Thoracic aorta (tissue), 2 donors: ENCODE measurements at places on chromosomes 13 and 19. TPM values are rescaled to one million over a fixed set of nuclear protein-coding genes. Genes with fewer than 3 reads are reported as not detected.
A peak's percentile ranks its signal among the peaks of the same experiment; 100 is the strongest.

DNA sequence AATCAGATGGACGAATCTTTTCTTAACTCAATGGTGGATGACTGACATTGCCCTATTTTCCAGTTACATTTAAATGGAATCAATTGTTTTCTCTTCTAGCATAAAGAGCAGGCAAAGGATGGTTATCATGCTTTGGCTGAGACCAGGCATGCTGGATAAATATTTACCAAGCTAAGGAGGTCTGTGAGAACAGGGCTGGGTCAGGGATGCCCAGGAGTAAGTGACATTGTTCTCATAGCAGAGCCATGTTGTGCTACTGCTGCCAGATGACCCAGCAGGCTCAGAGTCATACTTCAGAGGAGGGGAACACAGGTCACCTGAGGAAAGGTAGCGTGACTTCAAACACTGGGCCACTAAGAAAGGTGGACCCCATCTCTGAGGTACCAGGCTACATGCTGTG is 116.0 kb upstream of the RNF113B start:
- H3K4me1 ChIP-seq, result no peaks in the 10 kb centered on the region
- H3K36me3 ChIP-seq, result no peaks in the 10 kb centered on the region
- no peaks in the 10 kb centered on the region for H3K27me3 ChIP-seq
- H3K27ac ChIP-seq, result no peak overlapping the region
- no peak for DNase-seq

- H3K4me1 ChIP-seq, result peaks cover 24% of the 10 kb centered on the region
- no peaks in the 10 kb centered on the region for H3K36me3 ChIP-seq
- DNase-seq, result no peak
- H3K27ac ChIP-seq, result peak overlapping the region; percentile 44
- no peaks in the 10 kb centered on the region for H3K27me3 ChIP-seq
These were observed 592.5 kb downstream of the KCTD12 start for GRCh38 chr13:76293751-76294150.

Gene KLK8
- total RNA-seq, result not detected

Gene ZNF211
- total RNA-seq, result 15.7 TPM

DNA sequence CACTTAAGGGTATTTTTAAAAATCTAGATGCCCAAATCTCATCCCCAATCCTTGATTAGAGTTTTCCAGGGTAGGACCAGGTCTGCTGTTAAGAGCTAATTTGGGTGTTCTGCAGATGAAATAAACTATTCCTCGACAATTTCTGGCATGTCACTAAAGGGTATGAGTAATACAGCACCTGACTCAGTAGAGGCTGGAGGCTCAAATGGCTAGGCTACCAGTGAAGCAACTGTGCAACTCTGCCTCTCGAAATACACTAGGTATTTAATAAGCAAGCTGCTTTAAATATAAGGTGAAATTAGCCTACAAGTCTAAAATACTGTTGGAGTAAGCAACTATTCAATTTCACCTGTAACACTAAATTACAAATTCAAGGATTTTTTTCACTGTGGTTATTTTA is 1.5 kb downstream of the RNF6 start:
- no peak for DNase-seq
- H3K36me3 ChIP-seq, result peaks cover 28% of the 10 kb centered on the region

- H3K4me1 ChIP-seq, result no peaks in the 10 kb centered on the region
- no peak for DNase-seq
- no peaks in the 10 kb centered on the region for H3K36me3 ChIP-seq
- H3K27ac ChIP-seq, result no peak overlapping the region
These were observed 440.5 kb downstream of the OXGR1 start for GRCh38 chr13:96553796-96554195.

- H3K4me1 ChIP-seq, result peaks cover 36% of the 10 kb centered on the region
- H3K36me3 ChIP-seq, result no peaks in the 10 kb centered on the region
- H3K27ac ChIP-seq, result peak overlapping the region; percentile 99
- no peak overlapping the region for H3K4me3 ChIP-seq
- no peaks in the 10 kb centered on the region for H3K27me3 ChIP-seq
These were observed 13.3 kb downstream of the LSM4 start for GRCh38 chr19:18309525-18310064.

Gene NCAN
- total RNA-seq, result not detected

GRCh38 chr13:52706081-52706480 is 33.5 kb downstream of the CNMD start:
- H3K27ac ChIP-seq, result no peak overlapping the region
- DNase-seq, result no peak
- no peak overlapping the region for H3K4me3 ChIP-seq
- H3K36me3 ChIP-seq, result no peaks in the 10 kb centered on the region

Gene TMEM145
- not detected for total RNA-seq

DNA sequence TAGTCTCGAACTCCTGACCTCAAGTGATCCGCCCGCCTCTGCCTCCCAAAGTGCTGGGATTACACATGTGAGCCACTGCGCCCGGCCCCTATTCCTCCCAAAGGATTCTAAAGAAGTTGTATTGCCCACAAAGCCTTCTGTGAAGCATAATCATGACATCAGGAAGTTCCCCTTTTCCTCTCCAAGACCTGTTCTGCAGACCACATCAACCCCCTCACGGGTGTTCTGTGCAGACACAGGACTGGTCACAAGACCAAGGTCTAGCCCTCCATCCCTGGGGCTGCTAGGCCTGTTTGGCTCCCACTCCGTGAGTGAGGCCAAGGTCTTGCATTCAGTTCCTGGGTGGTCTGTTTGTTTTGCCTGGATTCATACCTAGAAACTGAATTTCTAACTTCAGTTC is 178.1 kb downstream of the FLT1 start:
- H3K27me3 ChIP-seq, result no peaks in the 10 kb centered on the region
- DNase-seq, result no peak
- H3K4me1 ChIP-seq, result no peaks in the 10 kb centered on the region
- H3K27ac ChIP-seq, result no peak overlapping the region

Gene C13orf42
- not detected for total RNA-seq

- H3K27me3 ChIP-seq, result no peaks in the 10 kb centered on the region
- no peaks in the 10 kb centered on the region for H3K4me1 ChIP-seq
- no peaks in the 10 kb centered on the region for H3K36me3 ChIP-seq
- no peak overlapping the region for H3K4me3 ChIP-seq
- DNase-seq, result no peak
- H3K27ac ChIP-seq, result no peak overlapping the region
These were observed 44.1 kb downstream of the KCTD15 start for GRCh38 chr19:33840783-33841182.

DNA sequence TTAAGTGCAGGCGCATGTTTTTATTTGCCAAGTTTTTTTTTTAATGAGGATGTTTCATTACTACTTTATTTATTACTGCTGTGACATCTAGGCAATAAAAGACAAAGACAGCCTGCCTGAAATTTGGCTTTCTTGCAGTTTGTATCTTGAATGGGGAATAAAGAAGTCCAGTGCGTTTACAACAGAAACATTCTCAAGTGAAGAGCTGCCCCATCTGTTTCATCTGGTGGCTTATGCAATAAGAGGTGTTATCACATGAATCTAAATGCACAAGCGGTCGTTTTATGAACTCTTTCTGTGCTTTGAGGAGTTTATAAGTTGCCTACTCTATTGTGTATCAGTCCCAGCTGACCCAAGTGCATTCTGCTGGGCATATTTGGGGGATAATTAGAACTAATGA is 12.6 kb upstream of the MAB21L1 start:
- no peaks in the 10 kb centered on the region for H3K36me3 ChIP-seq
- no peaks in the 10 kb centered on the region for H3K4me1 ChIP-seq
- H3K4me3 ChIP-seq, result no peak overlapping the region
- DNase-seq, result no peak
- H3K27ac ChIP-seq, result no peak overlapping the region

- H3K4me1 ChIP-seq, result peaks cover 55% of the 10 kb centered on the region
- H3K27me3 ChIP-seq, result no peaks in the 10 kb centered on the region
- H3K36me3 ChIP-seq, result peaks cover 20% of the 10 kb centered on the region
- peak overlapping the region; percentile 100 for H3K4me3 ChIP-seq
These were observed 12.6 kb upstream of the JSRP1 start for GRCh38 chr19:2268861-2269243.

- H3K27me3 ChIP-seq, result no peaks in the 10 kb centered on the region
- H3K36me3 ChIP-seq, result no peaks in the 10 kb centered on the region
- DNase-seq, result no peak
These were observed 735.0 kb downstream of the FGF9 start for GRCh38 chr13:22405891-22406290.

Gene ELSPBP1
- not detected for total RNA-seq

DNA sequence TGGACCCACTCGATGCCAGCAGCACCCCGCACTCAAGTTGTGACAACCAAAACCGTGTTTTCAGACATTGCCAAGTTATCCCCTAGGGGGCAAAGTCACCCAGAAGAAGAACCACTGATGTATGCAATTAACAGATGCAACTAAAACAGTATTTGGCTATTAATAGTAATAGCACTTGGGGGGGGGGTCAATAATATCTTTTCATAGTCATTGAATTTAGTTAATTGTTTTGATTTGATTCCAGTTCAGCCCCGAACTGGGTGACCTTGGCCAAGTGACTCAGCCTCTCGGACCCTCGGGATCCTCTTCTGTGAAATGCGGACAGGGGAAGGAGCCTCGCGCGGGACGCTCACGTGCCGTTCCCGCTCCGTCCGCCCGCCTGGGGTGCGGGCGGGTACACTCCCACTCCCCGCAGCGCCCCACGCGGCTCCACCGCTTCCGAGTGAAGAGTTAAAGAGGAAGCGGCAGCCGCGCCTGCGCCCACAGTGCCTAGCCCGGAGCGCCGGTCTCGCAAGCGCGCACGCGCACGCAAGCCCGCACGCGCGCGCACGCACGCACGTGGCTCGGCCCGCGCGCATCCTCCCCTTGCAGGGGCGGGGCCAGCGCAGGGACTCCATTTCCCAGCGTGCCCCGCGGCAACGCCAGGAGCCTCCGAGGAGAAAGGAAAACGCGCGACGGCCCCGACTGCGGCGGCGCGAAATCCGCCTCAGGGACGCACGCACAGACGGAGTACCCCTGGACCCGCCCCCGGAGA is 435 bp upstream of the DAZAP1 start:
- H3K4me1 ChIP-seq, result peaks cover 46% of the 10 kb centered on the region
- peak; percentile 87 for DNase-seq
- no peaks in the 10 kb centered on the region for H3K27me3 ChIP-seq

DNA sequence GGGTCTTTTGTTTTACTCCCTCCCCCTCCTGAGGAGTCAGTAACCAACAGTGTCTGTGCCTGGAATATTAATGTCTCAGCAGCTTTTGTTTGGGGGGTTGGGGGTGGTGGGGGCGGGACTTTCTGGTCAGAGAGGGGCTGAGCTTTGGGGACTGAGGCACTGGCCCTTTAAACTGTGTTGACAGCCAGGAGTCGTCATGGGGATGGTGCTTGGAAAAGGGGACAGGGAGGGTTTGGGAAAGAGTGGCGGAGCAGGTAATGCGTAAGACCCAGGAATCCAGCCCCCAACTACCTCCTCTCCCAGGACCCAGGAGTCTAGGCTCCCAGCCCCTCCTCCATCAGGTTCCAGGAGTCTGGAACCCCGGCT is 5.2 kb downstream of the CADM4 start:
- H3K4me1 ChIP-seq, result no peaks in the 10 kb centered on the region
- no peaks in the 10 kb centered on the region for H3K36me3 ChIP-seq
- DNase-seq, result no peak
- no peaks in the 10 kb centered on the region for H3K27me3 ChIP-seq
- no peak overlapping the region for H3K27ac ChIP-seq
- H3K4me3 ChIP-seq, result no peak overlapping the region

Gene CYP2A6
- not detected for total RNA-seq

Gene CGB2
- total RNA-seq, result not detected

DNA sequence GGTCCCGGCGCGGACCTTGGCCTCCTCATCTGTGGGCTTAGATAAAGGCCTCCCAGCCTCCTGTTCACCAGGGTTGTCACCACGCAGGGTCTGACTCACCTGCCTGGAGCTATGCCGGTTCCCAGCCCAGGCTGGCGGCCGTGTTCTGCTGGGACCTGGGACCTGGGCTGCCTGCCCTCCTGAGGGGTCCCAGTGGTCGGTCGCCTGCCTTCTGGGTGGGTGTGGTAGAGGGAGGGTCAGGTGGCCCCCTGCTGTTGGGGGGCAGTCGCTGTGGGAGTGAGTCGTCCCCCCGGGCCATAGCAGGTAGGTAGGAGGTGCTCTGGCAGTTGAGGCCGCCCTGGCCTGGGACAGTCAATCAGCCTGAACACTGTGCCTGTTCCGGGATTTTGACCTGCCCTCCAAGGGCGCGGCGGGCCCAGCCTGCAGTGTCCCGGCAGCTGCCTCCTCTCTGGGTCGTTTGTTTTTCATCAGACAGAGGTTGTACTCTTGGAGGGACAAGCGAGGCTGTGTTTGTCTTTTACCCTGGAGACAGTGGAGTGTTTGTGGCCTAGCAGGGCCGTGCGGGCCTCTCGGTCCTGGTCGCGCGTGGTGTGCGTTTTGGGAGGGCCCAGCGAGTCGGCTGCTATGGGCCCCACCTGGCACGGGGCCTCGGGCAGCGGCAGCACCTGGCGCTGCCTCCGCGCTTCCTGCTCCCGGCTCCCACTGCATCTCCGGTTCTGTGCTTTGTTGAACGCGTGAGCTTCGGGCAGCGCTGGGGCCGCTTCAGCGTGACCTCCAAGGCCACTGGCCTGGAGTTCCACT is 2.6 kb downstream of the ADAT3 start:
- H3K4me1 ChIP-seq, result peaks cover 9% of the 10 kb centered on the region
- no peak overlapping the region for H3K4me3 ChIP-seq
- H3K27ac ChIP-seq, result no peak overlapping the region
- no peaks in the 10 kb centered on the region for H3K27me3 ChIP-seq
- H3K36me3 ChIP-seq, result peaks cover 1% of the 10 kb centered on the region
- no peak for DNase-seq

Gene TRPC4
- total RNA-seq, result 7.1 TPM

- H3K36me3 ChIP-seq, result no peaks in the 10 kb centered on the region
- H3K4me1 ChIP-seq, result peaks cover 48% of the 10 kb centered on the region
- DNase-seq, result no peak
- peak overlapping the region; percentile 9 for H3K4me3 ChIP-seq
- no peaks in the 10 kb centered on the region for H3K27me3 ChIP-seq
These were observed 464.8 kb downstream of the COG6 start for GRCh38 chr13:40120288-40120687.

DNA sequence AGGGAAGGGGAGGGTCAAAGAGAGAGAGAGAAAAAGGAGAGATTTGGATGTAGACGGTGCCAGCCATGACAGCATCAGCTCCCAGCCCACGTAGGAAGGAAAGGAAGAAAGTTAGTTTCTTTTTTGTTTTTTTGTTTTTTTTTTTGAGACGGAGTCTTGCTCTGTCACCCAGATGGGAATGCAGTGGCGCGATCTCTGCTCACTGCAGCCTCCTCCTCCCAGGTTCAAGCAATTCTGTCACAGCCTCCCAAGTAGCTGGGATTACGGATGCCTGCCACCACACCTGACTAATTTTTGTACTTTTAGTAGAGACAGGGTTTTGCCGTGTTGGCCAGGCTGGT is 27.6 kb downstream of the ELL start:
- H3K4me3 ChIP-seq, result no peak overlapping the region
- no peaks in the 10 kb centered on the region for H3K27me3 ChIP-seq
- H3K36me3 ChIP-seq, result no peaks in the 10 kb centered on the region
- DNase-seq, result no peak

GRCh38 chr13:91767651-91768050 is 369.2 kb downstream of the GPC5 start:
- no peak overlapping the region for H3K27ac ChIP-seq
- no peaks in the 10 kb centered on the region for H3K27me3 ChIP-seq
- DNase-seq, result no peak
- no peaks in the 10 kb centered on the region for H3K36me3 ChIP-seq
- no peaks in the 10 kb centered on the region for H3K4me1 ChIP-seq

GRCh38 chr13:39967199-39967959 is 311.9 kb downstream of the COG6 start:
- no peaks in the 10 kb centered on the region for H3K36me3 ChIP-seq
- H3K27me3 ChIP-seq, result no peaks in the 10 kb centered on the region
- no peak overlapping the region for H3K27ac ChIP-seq
- no peaks in the 10 kb centered on the region for H3K4me1 ChIP-seq
- H3K4me3 ChIP-seq, result no peak overlapping the region
- no peak for DNase-seq

Gene ZNF99
- total RNA-seq, result 0.41 TPM

Gene PTPRH
- 0.14 TPM for total RNA-seq
